EH (cell line): ENCODE measurements at places on chromosomes 1 and 21.
A peak's percentile ranks its signal among the peaks of the same experiment; 100 is the strongest.

DNA sequence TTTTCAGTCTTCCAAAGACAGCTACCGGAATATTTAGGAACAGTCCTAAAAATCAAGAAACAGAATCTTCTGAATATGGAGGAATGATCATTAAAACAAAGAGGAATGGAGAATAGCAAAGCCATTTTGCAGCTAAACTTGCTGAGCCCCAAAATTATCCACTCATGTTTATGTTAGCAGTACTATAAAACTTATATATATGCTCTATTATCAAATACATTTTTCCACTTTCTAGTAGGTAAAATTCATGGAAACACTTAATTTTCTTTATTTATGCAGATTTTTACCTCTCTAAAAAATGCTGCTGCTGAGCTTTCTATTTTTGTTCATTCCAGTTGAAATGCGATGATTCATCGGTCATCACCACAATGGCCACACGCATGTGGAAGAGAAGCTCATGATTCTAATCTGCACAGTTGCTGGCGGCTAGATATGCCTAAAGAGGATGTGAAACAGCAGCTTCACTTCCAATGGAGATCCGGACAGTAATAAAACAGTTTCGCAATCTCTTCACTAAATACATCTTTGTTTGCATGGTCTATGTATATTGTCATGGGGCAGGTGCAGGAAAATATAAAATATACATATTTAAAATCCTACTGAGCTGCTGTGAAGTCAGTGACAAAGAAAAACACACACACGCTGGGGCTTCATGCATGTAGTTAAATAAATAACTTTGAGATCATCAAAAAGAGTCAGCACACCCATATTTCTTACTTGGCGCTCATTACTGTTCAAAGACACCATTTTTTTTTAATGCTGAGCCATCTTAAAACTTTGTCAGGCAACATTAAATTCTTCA, 292.2 kb downstream of the SMYD3 start:
- DNase-seq: peak; percentile 97

DNA sequence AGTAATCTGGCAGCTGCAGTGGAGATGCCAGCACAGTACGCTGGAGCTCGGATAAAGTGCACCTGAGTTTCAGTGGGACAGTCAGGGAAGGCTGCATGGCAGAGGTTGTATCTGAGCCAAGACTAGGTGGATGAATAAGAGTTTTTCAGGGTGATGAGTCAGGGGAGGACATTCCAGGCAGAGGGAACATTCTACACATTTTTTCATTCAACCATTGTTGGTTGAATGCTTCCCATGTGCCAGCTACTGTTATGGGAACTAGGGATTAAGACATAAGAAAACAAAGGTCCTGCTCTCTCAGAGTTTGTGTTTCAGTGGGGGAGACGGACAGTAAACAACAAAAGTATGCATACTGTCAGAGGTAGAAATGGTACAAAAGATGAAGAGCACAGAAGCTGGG, 5.2 kb downstream of the LEPR start:
- DNase-seq: peak; percentile 94

DNA sequence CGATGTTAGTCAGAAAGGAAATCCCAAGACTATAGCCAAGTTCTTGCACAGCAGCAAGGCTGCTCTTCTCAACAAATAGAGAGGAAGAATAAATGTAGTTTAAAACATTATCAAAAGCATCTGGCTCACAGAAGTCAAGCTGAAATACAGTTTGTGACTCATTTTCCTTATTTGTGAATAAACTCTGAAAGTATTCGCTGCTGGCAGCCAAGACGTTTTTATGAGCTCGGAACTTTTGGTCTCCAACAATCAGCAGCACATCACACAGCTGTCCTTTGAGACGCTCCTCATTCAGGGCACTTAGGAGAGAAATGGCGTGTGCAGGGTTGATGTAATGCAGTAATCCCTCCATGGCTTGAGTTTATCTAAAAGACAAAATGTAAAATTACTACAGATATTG, 16.4 kb downstream of the ZBTB21 start:
- DNase-seq: peak; percentile 94

DNA sequence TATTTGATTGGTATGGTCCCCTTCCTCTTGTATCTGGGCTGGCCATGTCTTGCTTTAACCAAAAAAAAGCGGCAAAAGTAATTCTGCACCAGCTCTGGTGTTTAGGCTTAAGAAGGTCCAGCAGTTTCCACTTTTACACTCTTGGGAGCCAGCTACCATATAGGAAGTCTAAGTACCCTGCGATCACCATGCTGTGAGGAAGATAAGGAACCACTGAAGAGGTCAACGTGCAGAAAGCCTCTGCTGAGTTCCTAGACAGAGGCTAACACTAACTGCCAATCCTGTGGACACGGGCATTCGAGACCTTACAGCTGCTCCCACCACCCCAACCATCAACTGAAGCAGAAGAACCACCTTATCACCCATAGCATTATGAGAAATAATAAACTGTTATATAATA, 331.4 kb downstream of the VAV3 start:
- DNase-seq: no peak

- no peak for DNase-seq
Observed at GRCh38 chr1:147223740-147224615, 1.2 kb downstream of the FMO5 start.

DNA sequence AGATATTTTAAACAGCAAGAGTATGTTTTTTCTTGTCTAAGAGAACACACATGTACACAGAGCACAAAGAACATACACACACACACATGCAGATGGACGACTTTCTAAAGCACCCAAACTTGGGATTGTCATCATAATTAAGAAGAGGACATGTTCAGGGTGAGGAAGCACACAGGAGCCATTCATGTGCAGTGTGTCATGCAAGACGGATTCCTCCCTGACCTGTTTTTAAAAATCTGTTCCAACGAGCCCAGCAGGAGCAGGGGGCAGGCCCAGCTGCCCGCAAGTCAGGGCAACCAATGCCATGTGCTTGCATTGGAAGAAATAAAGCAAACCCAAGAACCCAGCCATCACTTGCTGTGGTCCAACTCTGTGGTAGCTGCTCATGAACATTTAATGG, 167.3 kb upstream of the ZNF644 start:
- DNase-seq: no peak

GRCh38 chr1:12666141-12666735, 22.4 kb downstream of the AADACL4 start:
- no peak for DNase-seq

DNA sequence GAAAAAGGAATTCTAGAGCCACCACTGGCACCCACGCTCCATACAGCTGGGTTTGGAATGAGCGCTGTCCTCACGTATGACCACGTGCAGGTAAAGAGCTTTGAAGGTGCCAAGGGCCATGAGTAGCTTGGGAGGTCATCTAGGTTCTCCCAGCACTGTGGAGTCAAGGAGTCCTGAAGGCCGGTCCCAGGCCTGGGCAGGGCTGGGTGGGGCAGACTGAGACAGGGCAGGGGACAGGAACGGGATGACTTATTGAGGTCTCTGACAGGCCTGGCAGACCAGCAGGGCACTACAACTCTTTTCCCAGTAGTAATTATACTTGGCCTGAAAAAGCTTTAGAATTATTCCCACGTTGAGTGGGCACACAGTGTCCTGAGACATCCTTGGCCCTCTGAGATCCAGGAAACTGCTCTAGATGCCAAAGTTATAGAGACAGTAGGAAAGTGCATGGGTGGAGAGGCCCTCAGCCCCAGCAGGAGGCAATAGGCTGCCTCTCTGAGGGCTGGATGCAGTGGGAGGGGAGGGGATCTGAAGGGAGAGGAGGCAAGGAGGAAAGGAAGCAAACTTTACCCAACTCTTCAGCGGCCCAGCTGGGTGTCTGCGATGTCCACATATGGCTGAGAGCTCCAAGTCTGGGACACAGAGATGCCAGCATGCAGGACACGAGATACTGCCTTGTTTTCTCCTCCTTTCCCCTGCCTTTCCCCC, 1.8 kb upstream of the CDA start:
- no peak for DNase-seq

GRCh38 chr1:239389703-239390102, 3.3 kb downstream of the CHRM3 start:
- DNase-seq: no peak

- no peak for DNase-seq
Observed at GRCh38 chr1:209534496-209535250, 48.8 kb upstream of the CAMK1G start.

DNA sequence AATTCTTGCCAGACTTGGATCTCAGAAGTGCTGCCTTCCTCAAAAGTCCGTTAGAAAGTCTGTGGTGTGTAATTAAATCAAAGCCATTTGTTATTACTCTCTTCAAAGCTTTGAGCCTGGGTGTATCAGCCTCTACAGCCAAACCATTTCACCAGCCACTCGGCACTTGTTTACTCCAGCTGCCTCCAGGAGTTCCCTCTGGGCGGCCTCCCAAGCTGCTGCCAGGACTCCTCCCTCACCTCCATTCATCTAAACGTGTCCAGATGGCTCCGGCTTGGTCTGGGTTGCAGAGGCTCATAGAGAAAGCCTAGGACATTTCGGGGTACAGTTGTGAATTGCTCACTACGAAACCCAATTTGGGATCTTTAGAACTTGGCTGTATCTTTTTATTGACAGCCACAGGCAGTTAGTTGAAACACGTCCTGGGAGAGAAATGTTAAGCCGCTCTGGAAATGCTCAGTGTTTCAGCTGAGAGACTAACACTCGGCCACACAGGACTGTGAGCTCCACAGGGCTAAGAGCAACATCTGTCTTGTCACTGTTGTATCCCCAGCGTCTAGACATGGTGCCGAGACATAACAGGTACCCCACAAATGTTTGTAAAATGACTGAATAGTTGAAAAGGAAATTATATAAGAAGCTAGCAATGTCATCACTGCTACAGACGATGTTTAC, 116.9 kb upstream of the NGF start:
- peak; percentile 46 for DNase-seq

- DNase-seq: peak; percentile 52
Observed at GRCh38 chr1:234369784-234370183, 3.5 kb upstream of the COA6 start.

DNA sequence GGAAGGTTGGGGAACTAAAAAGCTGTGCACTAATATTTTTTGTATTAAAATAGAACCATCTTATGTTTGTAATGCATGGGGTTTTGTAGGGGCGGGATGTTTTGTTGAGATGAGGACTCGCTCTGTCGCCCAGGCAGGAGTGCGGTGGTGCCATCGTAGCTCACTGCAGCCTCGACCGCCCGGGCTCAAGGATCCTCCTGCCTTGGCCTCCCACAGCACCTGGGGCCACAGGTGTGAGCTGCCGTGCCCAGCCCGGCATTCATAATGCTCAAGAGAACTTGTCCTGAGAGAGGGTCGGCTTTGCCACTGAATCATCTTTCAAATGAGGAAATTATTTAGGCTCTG, 3.0 kb upstream of the C1orf159 start:
- DNase-seq: no peak

DNA sequence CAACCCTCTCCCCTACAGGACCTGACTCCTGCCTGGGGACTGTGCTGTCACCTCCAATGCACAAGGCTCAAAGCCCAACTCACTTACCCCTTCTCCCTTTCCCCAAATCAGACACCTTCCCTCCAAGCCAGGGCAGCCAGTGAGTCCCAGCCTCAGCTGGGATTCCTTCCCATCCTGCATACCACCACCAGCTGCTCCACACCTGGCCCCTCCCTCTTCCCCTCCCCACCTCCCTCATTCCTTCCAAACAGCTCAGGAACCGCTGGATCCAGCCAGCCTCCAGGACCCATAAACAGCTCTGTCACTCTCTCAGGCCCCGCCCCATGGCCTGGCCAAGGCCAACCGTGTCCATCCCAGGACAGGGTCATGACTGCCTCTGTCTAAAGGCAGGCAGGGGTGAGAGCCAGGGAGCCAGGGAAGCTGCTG, 41.4 kb downstream of the ACOT7 start:
- DNase-seq: no peak

GRCh38 chr1:44655609-44656008, 18.7 kb downstream of the TMEM53 start:
- DNase-seq: peak; percentile 45

GRCh38 chr21:46066591-46067331, 31.2 kb upstream of the COL6A2 start:
- DNase-seq: peak; percentile 62

- no peak for DNase-seq
Observed at GRCh38 chr1:64505944-64506655, 36.2 kb downstream of the CACHD1 start.

- DNase-seq: no peak
Observed at GRCh38 chr1:13699510-13699909, 478 bp upstream of the PRDM2 start.

GRCh38 chr1:224996266-224996665, 66.8 kb downstream of the DNAH14 start:
- DNase-seq: no peak

DNA sequence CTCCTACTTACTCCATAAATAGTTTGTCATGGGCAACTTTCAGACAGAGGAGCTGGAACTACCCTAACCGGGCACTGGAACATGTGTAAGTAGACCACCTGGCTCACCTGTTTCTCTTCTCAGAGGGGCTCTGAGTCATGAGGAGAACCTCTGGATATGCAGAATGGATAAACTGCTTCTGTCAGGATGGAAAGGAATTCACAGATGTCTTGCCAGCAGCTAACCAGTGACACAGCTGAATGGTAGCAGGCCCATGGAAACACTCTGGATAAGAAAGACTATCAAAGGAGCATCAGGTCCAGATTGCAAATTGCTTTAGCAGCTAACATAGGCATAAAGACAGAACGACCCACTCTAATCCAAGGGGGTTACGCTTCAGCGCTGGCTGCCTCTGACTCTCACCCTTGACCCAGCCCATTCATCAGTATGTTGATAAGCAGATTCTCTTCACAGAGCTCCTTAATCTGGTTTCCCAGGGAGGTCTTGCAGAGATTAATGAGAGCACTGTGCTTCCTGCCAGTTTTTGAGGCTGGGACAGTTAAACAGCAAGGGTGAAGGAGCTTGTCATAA, 54.2 kb downstream of the HIVEP3 start:
- DNase-seq: peak; percentile 48

GRCh38 chr1:89528382-89528780, 3.8 kb downstream of the LRRC8B start:
- DNase-seq: no peak

DNA sequence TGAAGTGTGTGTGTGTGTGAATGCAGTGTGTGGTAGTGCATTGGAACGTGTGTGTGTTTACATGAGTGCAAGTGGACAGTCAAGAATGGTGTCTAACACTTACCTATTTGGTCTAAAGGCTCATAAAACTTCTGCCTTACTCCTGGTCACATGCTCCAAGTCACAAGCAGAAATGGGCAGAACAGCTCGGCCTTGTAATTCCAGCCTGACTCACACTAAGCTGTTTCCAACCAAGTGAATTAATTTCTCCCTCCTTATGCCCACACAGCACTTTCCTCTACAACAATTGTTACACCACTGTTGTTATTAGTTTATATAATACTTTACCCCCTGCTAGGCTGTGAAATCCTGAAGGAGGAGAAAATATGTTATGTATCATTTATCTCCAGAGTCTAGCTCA, 43.8 kb downstream of the DDR2 start:
- DNase-seq: peak; percentile 81

GRCh38 chr21:38942748-38943211, 137.1 kb downstream of the ETS2 start:
- DNase-seq: no peak

- DNase-seq: peak; percentile 32
Observed at GRCh38 chr1:33170351-33171274, 11.2 kb downstream of the TRIM62 start.
